ENCODE measurements at places on chromosomes 13 and 19.

DNA sequence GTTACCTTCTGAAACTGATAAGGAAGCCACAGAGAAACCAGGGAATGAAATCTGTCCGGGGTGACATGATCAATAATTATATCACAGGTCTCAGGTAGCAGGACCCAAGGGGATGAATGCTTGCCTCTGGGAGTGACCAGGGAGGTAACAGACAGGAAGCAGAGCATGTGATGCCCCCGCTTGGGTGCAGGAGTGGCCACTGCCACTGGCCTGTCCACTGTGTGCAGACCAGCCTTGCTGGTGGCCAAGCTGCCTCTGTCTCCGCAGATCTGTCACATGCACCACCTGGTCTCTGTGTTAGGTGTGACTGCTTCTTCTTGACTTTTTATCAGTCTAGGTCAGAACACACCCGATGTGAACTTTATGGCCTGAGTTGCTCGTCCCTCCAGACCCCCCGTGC lies 71.8 kb downstream of the PEPD start:
- no peak for DNase-seq

GRCh38 chr19:658916-659839 lies 3.8 kb downstream of the RNF126 start:
- no peak for DNase-seq

GRCh38 chr13:68550330-68550729 lies 1320.2 kb upstream of the PCDH9 start:
- DNase-seq: no peak

GRCh38 chr13:35140831-35141230 lies 198.8 kb downstream of the NBEA start:
- DNase-seq: no peak

- no peak for DNase-seq
Measured at GRCh38 chr13:43044720-43045301, 21.4 kb downstream of the DNAJC15 start.
